ENCODE measurements at places on chromosomes 1 and 21. TPM values are rescaled to one million over a fixed set of nuclear protein-coding genes. Genes with fewer than 3 reads are reported as not detected.

DNA sequence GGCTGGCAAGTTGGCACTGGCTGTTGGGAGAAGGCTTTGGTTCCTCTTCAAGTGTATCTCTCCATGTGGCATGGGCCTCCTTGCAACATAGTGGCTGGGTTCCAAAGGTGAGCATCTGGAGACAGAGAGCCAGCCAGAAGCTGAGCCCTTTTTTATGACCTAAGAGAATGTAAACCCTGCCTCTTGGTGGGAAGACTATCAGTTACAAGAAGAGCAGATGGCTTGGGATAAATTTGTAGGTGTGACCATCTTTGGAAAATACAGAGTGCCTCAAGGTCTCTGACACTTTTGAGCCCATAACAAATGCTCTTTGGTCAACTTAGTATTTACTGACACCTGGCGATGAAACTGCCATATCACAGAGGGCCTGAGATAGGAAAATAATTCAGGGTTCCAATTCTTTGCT lies 31.4 kb upstream of the PRELP start:
- DNase-seq = no peak

GRCh38 chr1:63789856-63790605 lies 16.2 kb downstream of the ROR1 start:
- no peak for DNase-seq

DNA sequence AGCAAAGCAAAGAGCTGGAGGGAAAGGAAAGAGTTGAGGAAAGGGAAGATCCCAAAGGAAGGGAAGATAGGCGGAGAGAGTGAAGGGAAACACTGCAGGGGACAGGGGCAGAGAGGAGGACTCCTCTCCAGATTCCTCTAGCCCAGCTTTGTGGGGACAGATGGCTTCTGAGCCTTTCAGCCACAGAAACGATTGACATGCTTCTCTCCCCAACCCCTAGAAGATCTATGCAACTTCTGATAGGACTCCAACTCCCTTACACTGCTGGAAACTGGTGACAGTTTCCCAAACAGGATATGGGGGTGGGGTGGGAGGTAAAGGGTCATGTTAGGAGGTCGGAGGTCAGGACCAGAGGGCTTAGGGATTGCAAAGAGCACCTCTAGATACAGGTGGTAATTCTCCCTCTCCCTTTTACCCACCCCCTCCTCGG lies 6.5 kb downstream of the MEX3A start:
- no peak for DNase-seq

DNA sequence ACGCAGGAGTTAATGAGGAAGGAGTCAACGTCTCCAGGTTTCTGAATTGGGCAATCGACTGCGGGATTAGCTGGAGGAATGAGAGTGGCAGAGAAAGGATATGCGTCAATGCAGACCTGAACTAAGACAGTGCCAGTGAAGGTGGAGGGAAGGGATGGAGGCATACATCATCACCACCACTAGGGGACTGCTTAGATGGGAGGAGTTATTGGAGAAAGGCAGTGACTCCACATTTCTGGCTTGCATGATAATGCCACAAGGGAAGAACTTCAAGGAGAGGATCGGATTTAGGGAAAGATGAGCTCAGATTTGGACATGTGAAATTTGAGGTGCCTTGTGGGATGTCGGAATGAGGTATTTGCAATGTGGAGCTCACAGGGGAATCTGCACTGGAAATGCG lies 17.5 kb downstream of the VASH2 start:
- no peak for DNase-seq

DNA sequence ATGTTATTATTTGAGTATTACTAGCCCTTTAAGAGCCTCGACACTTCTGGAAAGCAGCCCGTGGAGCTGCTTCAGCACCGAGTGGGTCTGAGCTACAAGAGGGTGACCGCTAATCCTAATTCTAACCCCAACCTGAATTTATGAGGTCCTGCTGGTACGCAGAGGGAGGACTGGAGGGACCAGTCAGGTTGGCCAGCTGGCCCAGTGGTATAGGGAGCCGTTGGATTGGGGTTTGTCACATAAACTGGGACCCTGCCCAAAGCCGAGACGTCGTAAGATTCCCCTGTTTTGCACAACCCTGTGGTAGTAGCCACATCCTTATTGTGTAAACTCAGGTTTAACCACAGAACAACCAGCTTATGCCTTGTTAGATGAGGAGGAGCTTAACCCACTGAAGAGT lies 60.8 kb upstream of the F3 start:
- no peak for DNase-seq

DNA sequence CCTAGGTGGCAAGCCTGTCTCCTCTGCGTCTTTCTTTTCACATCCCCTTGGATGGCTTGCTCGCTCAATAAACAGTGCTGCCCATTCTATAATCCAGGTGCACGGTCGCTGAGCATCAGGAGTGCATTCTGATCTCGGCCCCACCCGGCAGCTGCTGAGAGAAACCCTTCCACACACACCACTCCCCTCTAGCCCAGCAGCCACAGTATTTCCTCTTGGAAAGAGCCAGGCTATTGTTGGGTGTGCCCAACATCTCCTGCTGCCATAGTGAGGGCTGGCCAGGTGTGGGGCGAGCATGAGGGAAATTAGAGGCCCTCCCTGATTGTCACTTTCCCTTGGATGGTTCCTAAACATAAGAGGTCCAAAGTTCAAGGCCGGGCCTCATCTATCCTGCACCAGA lies 24.7 kb downstream of the GPA33 start:
- DNase-seq = no peak

GRCh38 chr21:42148097-42148496 lies 70.8 kb upstream of the ABCG1 start:
- no peak for DNase-seq

GRCh38 chr1:160567858-160568682 lies 11.2 kb downstream of the CD84 start:
- DNase-seq = no peak

ITLN2 gene
- total RNA-seq = not detected

PDE4DIP gene
- total RNA-seq = 16.8 TPM

GRCh38 chr1:9345922-9346321 lies 53.2 kb downstream of the SPSB1 start:
- DNase-seq = no peak

- DNase-seq = no peak
These were observed 518 bp upstream of the SHE start for GRCh38 chr1:154502744-154503115.

DNA sequence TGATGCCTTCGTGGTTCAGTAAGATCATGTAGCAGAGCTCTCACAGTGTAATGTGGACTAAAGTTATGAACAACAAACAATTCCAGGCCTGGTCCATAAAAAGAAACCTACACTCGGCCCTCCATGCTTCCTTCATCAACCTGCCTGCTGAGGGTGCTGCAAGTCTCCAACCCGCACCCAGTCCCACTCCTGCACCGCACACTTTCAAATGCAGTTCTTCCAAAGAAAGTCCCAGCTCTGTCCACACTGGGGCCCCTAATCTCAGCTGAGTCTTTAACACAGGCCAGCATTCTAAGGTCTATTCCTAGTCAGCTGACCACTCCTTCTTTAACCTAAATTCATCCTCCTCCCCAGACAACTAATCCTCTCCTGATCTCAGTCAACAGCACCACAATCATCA lies 71.5 kb upstream of the NR5A2 start:
- DNase-seq = no peak

DNA sequence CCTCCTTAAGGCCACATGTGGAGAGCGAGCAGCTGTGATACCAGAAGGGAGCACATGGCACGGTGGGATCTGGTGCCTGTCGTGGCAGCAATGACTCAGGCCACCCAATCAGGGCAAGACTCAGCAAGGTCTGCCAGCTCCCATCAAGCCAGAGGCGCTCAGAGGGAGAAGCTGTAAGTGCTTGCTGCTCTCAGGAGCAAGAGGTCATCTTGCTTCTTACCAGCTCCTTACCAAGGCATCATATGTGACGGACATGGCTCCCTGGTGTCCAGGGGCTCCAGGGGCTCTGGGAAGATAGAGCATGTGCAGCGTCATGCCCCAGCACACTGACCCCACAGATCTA lies 72.9 kb downstream of the ITPKB start:
- no peak for DNase-seq

DNA sequence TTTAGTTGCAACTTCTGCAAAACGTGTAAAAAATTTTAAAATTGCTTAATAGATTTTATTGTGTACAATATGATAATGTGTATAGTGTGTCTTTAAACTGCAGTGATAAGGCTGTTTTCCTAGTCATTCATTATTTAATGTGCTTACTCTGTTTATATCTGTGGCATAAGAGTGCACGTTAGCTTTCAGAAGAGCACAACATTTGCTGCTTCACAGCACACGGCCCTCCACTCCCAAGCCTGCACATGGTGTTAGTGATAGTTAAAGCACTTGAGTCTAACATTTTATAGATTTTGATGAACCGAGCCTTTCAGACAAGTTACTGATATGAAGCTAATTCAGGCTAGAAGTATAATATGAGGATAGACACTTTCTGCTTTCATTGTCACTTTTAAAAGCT lies 120.6 kb downstream of the ADGRL2 start:
- no peak for DNase-seq

ACTRT2 gene
- not detected for total RNA-seq

DNA sequence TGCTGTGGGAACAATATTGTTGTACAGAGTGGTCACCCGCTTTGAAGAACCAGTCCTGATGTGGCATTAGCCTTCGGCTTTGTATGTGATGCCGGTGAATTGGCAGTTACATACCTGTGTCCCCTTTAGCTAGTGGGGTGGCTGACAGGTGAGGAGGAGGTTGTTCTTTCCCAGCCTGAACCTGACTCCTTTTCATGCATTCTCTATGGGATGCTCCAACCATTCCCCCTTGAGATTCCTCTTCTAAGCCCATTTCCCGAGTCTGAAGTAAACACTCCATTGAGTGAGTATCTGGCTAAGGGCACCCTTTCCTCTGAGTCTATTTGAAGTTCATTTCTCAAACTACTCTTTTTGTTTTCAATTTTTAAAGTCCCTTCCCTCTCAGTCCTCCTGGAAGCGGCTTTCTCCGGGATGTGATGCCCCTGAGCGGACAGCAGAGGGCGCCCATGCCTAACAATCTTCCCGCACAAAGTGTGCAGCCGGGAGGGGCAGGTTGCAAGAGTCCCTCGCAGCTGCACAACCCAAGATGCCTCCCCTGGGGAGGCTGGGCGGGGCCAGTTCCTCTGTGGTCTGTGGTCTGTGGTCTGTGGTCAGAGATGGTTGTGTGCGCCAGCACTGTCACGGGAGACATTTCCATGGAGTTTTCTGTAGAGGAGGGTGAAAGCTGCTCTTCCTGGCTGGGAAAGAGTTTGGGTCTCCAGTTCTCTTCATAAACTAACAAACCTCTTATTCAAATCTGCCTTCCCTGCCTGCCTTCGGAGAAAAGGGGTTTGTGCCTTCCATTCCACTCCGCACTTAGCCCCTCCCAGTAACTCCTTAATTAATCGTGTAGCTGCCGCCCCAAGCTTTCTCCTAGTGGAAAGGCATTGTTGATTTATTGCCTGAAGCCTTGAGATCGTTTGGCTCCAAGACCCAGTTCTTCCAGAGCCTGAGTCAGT lies 36.4 kb upstream of the LMX1A start:
- peak; percentile 71 for DNase-seq

PINK1 gene
- total RNA-seq = 57.4 TPM

- DNase-seq = no peak
These were observed 61.2 kb downstream of the DNM3 start for GRCh38 chr1:171902527-171902926.

HCRTR1 gene
- not detected for total RNA-seq

DNA sequence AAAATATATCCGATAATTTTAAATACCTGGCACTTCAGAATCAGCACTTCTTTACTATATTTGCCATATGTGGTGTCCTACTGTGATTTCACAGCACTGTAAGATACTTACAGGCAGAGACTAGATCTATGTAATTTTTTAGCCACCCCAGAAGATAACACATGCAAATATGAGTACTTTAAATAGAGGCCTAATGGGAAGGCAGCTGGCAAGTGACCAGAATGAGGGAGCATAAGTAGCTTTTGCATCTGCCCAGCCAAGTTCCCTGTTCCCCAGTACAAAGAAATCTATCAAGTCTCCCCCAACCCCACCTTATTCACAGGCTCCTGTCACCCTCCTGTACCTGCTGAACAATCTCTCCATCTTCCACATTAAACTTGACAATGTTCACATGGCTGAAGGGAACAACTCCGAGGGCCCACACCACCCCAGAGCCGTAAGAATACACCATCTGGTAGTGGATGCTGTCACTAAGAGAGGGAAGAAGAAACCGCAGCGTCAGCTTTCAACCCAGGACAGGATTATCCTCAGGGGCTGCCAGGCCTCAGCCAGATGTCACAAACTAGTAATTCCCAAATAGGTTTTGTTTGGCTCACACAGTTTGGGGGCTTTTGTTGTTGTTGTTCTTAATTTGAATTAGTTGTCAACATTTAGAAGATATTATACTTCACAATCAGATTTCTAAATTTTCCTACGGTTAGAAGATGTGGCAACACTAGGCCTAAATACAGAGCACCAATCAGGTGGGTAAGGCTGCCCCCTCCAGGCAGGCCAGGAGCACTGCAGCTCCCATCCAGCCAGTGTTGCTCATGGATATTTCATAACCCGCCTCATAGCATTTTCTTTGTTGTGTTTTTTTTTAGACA lies 10.4 kb downstream of the EMC1 start:
- no peak for DNase-seq

RBP7 gene
- total RNA-seq = 11.1 TPM

Data from kidney epithelial cell (primary cell).